ENCODE measurements at places on chromosomes 5 and 9.
A peak's percentile ranks its signal among the peaks of the same experiment; 100 is the strongest.

- no peak for DNase-seq
These were observed 219.1 kb downstream of the NDUFS4 start for GRCh38 chr5:53779541-53779981.

GRCh38 chr5:154262342-154262741 lies 71.8 kb downstream of the GALNT10 start:
- no peak for DNase-seq

DNA sequence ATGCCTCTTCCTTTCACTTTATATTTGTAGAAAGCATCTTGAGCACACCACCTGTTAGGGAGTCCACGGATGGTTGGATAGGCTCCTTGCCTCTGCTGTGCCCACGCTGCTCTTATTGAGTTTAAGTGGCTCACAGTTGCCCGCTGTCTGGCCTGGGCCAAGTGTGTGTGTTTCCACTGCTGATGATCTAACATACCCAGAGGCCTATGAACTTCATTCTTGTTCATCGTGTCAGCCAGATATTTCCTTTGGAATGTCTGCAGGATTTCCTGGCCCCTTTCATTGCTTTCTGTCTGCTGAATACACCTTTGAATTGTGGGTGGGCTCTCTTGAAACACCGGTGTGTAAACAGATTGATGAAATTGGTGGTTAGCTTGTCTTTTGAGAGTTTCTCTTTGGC lies 46.6 kb downstream of the MVB12B start:
- no peak for DNase-seq

- no peak for DNase-seq
These were observed 746 bp downstream of the STRBP start for GRCh38 chr9:123267481-123268198.

DNA sequence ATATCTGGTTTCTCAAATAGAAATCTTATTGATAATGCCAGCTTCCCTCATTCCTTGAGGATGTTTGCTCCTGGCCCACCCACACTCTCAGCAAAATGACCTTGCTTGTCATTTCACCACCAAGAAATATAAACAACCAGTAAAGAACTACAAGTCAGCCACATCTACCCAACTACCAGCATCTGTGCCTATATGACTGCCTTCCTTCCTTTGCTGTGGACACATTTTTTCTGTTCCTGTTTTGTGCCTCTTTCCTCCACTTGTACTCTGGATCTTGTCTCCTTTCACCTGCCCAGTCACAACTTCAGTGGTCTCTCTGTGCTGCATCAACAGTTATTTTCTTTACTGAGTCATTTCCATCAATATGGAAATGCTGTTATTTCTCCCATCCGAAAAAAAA lies 20.3 kb downstream of the KIF2A start:
- no peak for DNase-seq

DNA sequence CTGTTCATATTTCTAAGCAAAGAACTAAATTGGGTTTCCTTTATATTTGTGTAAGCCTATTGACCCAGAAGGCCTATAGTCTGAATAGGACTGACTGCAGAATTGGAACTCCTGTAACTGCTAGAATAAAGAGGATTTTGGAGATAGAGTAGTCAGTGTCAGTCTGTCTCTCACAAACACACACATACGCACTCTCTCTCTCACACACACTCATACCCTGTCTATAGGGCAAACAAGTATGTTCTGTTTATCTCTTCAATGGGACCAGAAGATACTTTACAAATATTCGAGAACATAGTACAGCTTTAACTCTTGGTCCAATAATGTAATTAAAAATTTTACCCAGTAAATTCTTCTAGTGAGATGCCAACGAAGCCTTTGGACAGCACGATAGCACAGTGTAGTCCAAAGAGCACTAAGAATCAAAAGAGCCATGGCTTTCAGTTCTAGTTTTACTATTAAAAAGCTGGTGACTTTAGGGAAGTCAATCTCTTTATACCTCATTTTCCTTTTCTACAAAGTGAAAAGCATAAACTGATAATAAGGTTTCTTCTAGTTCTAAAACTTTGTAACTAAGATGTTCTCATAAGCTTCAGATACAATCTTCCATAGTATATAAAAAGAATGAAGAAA lies 19.3 kb downstream of the ABHD17B start:
- DNase-seq: no peak

DNA sequence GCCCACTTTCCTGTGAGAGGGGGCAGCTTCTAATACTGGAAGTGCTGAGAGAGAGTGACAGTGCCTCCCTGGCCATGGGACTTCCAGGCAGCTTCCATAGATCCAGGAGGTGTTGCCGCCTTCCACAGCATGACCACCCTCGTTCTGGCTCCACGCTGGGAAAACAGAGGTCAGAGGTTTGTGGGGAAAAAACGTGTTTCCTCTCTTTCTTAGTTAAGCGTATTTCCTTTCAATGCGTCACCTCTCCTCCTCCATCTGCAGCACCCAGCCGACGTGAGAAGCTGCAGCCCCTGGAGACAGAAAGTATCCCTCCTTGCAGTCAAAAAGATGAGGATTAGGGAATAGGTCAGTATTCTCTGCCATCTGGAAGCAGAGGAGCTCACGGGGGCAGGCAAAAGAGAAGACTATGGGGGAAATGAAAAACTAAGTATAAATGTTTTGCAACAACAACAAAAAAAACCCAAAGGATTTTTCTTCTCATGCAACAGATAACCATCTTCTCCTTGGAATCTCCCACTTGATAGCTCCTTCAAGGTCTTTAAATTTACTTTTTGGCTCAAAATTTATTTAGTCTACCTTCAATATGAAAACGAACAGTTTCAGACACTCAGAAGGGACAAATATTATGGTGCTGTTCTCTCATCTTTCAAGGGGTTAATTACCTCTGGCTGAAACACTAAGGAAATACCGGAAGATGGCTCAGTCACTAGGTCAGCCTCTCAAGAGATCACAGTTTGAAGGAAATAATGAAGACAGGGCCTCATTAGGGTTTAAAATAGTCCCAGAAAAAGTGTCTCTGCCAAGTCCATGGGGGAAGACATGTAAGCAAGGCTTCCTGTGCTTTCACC lies 38.0 kb downstream of the MTMR12 start:
- DNase-seq: peak; percentile 27

DNA sequence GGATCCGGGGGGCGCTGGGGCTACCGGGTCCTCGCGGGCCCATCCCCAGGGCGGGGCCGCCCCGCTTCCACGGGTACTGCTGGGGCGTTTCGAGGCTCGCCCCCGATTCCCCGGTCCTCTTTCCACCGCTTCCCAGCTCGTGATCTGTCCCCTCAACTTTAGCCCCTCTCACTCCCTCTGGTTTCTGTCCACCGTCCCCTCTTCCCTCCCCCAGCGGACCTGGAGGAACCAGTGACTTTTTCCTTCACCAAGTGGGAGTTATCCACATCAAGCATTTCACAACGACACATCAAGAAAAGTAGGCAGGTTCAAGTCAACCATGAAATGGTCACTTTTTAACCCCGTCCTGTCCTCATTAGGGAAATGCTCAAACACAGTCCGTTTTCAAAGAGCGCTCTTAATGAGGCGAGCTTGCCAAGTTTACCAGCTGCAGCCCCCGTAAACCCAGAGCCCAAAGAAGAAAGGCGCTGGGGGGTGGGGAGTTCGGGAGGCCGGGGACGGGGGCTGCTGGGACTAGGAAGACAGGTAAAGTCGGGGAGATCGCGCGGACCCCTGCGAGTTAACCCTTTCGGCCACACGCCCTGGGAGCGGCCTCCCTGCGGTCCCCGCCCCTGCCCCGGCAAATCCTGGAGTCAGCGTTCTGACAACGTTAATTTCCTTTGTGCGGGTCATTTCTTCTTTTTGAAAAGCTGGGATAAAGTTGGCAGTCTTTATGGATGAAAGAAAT lies 2.1 kb upstream of the NFIB start:
- DNase-seq: no peak

DNA sequence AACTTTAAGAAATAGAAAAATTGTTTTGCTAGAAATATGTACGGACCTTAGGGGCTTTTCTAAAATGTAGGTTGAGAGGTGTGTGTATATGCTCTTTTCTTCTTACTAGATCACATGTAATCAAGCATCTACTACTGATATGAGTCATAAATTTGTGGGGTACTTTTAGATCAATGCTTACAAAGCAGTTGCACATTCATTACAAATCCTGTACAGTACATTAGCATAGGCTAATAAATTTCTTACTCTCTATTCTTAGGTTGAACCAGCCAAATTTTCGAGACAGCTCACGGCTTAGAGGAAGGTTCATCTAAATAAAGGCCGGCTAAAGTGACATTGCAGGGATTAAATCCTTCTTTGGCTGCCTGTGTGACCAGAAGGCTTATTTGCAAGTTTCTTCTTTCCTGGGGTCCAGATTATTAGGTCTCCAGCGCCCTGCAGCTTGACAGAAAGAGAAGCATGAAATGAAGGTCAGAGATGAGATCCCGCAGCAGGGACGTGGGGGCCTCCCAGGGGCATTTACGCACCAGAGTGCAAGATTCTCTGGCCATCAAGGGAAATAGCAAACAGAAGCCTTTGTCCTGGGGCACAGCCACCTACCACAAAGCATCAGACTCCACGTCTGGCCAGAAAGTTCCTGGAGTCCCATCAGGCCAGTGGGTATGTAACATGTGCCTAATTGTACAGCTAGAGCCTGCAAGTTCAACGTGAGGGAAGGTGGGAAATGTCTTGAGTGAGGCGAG lies 53.0 kb downstream of the NIM1K start:
- DNase-seq: no peak

DNA sequence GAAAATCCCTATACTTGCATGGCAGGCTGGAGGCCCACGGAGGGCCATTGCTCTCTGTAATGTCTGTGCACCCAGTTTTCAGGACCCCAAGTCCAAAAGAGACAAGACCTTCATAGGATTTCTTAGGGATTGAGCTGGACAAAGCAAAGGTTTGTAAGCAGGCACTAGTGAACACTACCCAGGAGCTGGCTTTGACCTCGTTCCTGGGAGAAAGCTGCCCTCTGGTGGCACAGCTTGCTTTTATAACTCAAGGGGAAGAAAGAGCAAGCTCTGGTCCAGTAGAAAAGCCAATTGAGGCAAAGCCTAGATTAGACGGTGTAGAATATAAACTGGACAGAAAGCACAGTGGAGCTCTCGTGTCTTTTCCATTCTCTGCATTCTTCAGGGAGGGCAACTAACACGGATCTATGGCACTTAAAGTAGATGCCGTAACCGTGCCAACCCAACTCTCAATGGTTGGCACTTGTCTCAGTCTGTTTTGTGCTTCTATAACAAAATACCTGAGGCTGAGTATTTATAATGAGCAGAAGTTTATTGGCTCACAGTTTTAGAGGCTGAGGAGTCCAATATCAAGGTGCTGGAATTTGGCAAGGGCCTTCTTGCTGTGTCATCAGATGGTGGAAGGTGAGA lies 7.9 kb downstream of the GABRP start:
- no peak for DNase-seq

DNA sequence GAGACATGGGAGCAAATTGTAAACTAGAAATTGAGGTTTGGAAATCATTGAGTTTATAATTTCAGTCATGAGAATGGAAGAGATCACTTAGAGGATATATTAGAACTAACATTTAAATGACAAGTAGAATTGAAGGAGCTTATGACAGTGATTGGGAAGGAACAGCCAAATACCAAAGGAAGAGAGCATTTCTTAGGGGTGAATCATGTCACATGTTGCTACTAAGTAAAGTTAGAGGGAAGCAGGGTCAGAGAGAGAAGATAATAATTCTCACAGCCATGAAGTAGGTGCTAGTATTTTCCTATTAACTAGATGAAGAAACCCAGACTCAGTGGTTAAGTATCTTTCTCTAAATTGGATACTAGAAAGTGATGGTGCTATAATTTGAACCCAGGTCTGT lies 59.3 kb downstream of the COMMD10 start:
- no peak for DNase-seq
